ENCODE measurements at places on chromosomes 1 and 21.

GRCh38 chr1:86470859-86471258 is 2.1 kb downstream of the CLCA1 start:
- no peak for DNase-seq

DNA sequence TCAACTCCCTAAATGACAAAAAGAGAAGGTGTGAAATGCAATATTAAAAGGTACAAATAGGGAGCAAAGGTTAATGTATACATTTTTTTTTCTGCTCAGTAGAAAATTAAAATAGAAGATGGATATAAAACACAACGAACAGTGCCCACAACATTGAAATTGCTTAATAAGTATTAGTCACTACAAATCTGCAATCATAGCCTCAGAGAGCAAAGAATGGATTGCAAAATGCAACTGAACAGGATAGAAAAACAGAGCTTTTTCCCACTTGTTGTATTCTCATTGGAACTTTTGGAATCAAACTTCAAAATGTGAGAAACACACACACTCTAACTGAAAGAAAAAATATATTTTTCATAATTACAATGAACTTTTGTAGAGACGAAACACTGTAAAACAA is 552.2 kb upstream of the NCAM2 start:
- no peak for DNase-seq

- DNase-seq, result no peak
These were observed 122.7 kb downstream of the ST6GALNAC5 start for GRCh38 chr1:76989976-76990375.

- DNase-seq, result no peak
These were observed 48.4 kb downstream of the B3GALNT2 start for GRCh38 chr1:235455823-235456222.

DNA sequence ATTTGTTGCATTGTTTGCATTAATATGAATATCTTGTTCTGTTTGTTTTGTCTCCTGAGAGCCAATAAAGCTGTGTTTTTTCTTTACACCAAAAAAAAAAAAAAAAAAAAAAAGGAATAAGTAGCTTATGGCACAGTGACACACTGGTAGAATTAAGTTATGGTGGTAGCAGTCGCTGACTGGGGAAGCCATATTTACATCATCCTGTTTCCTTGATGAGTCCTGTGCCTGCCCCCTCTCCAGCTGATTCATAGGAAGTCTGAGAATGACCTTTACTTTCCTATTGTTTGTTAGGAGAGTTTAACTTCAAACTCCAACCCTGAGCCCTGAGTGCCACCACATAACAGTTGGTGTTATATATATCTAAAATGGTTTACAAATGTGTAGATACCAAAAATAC is 62.2 kb downstream of the OBSCN start:
- no peak for DNase-seq

DNA sequence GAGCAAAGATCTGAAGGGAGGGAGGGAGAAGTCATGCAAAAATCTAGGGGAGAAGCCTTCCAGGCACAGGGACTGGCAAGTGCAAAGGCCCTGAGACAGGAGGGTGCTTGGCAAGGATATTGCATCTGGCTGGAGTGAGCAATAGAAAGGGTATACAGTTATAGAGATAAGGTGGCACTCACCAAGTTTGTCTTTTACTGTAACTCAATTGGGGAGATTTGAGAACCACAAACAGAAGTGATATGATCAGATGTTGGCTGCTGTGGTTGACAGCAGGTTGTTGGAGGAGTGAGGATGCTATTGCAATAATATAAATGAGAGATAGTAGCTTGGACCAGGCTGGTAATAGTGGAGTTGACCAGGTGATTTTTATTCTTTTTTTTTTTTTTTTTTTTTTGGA is 25.6 kb downstream of the MCOLN3 start:
- DNase-seq, result no peak

DNA sequence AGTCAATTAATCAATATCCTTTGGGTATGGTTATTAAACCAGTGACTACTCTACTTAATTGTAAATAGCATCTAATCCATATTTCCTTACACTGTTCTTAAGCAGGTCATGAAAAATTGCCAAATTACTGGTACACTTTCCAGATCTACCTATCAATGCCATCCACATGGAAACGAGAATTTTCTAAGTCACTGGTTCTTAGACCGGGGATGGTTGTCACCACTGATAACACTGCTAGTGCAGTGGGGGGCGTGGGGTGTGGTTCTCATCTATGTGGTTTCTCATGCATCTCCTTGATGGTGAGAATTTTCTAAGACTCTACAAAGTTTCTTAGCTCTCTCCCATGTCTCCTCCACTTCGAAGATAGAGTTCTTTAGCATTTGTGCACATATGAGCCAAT is 63.7 kb upstream of the COG2 start:
- DNase-seq, result no peak

- DNase-seq, result no peak
These were observed 6.9 kb downstream of the TTC13 start for GRCh38 chr1:230971771-230972170.

- no peak for DNase-seq
These were observed 31.6 kb downstream of the RAP1GAP start for GRCh38 chr1:21637514-21637913.

- no peak for DNase-seq
These were observed 33.8 kb upstream of the ATP6V1G3 start for GRCh38 chr1:198574325-198574724.

DNA sequence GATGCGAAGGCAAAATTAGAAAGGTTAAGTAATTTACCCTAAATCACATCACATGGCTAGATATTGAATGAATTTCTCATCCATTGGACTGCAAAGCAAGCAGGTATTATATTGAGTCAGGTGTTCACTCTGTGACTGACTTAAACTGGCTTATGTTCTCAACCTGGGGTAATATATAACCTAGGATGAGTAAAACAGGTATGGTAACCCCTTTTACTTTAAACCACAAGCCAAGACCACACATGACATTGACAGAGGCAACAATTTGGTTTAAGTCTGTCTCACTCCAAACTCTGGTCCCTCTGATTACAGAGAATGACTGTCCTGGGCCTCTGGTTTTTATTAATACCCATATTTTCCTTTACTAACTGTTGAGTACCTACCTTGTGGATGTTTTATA is 33.3 kb downstream of the MAEL start:
- DNase-seq, result no peak

- no peak for DNase-seq
These were observed 117.1 kb downstream of the OSBPL9 start for GRCh38 chr1:51733793-51734522.

DNA sequence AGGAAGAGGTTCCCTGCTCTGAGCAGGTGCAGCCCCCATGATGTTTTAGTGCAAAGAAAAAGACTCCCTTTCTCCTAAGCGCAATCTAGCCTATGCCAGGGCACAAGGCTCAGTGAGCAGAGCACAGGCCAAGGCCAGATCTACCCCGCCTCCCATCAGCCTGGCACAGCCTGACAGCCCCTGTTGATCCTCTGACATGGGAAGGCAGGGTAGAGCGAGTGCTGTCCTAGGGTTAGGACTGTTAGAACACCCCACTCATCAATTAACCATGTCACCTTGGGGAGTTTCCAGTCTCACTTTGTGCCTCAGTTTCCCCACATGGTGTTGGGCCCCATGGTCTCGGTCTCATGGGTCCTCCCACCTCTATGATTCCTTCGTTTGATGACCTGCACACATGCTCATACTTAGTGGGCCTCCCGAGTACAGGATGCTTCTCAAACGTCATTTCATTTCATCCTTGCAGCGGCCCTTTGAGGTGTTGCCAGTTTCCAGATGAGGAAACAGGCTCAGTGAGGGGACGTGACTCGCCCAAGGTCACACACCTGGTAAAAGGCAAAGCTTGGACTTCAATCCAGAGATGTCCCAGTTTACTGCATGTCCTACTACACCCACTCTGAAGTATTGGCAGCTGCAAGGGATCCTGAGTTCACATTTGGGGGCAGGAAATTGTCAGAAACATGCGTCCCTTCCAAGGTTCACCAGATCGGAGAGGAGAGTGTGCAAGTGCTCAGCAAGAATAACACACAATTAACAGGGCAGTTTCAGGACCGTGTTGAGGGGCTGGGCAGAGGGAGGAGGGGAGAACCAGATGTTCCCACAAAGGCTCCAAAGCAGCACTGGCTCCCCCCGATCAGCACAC is 213.3 kb downstream of the TRABD2B start:
- no peak for DNase-seq

- DNase-seq, result no peak
These were observed 25.0 kb upstream of the PRELP start for GRCh38 chr1:203450479-203451149.

GRCh38 chr1:153845158-153845557 is 70.0 kb downstream of the SLC27A3 start:
- DNase-seq, result no peak

GRCh38 chr1:209215826-209216225 is 367.7 kb upstream of the CAMK1G start:
- no peak for DNase-seq

- DNase-seq, result no peak
These were observed 25.4 kb downstream of the ECE1 start for GRCh38 chr1:21264898-21265297.

DNA sequence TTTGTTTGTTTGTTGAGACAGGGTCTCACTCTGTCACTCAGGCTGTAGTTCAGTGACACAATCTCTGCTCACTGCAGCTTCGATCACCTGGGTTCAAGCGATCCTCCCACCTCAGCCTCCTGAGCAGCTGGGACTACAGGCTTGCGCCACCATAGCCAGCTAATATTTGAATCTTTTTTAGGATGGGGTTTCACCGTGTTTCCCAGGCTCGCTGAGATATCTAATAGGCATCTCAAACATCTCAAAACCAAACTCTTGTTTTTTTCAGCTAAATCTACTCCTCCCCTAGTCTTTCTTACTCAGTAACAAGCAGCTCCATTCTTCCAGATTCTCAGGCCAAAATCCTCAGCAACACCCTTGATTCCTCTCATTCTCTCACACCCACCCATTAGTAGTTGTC is 22.0 kb upstream of the SRRM1 start:
- DNase-seq, result no peak

DNA sequence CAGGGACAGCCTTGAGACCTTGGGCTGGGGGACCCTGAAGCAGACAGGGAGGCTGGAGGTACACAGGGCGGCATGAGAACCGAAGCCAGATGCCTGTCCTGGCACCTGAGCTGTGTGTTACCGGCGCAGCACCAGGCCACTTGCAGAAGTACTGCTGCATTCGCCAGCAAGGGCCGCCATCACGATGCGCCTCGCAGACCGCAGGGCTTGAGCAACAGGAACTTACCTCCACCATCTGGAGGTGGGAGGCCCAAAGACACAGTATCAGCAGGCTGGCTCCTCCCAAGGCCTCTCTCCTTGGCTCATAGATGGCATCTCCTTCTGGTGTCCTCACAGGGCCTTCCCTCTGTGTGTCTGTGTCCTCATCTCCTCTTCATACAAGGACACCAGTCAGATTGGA is 90.1 kb downstream of the PRDM16 start:
- DNase-seq, result no peak

- no peak for DNase-seq
These were observed 131.8 kb upstream of the SGIP1 start for GRCh38 chr1:66402194-66402593.

GRCh38 chr1:36965275-36966159 is 68.8 kb downstream of the GRIK3 start:
- DNase-seq, result no peak

- DNase-seq, result no peak
These were observed 39.8 kb upstream of the CLIC4 start for GRCh38 chr1:24705260-24706073.

DNA sequence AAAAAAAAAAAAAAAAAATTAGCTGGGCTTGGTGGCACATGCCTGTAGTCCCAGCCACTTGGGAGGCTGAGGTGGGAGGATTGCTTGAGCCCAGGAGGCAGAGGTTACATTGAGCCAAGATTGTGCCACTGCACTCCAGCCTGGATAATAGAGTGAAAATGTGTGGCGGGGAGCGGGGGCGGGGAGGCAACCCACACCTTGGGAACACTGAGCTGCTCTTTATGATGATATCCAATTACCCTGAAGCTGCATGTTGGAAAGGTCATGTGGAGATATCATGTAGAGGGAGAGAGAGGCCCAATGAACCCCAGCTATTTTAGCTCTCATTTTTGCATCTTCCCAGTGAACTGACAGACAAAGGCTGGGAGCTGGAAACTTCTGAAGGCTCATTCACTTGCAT is 48.3 kb upstream of the ZNF648 start:
- no peak for DNase-seq

GRCh38 chr21:38436341-38436740 is 61.9 kb downstream of the ERG start:
- DNase-seq, result no peak

- no peak for DNase-seq
These were observed 27.5 kb downstream of the SLC22A15 start for GRCh38 chr1:116003823-116004222.

GRCh38 chr1:177067752-177068410 is 96.6 kb downstream of the ASTN1 start:
- no peak for DNase-seq

DNA sequence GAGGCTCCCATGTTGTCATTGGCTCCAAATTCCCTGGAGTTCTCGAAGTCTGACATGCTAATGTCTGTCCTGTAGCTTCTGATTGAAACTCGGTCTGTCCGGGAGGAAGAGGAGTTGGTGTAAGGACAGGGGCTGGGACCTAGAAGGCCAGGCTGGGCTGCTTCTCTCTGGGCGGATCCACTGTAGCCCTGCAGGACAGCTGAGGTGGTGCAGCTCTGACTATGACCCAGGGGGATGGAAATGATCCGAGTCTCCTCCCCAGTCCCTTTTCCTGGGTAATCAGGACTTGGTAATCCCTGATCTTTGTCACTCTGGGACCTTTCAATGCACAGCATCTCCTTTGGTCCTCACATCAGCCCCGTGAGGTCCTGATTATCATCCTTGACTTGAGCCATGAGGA is 10.0 kb upstream of the FCMR start:
- no peak for DNase-seq

- DNase-seq, result no peak
These were observed 28.6 kb downstream of the LRIG2 start for GRCh38 chr1:113101588-113101987.

- no peak for DNase-seq
These were observed 20.7 kb downstream of the SIM2 start for GRCh38 chr21:36719614-36720013.
